Activated naive CD8-positive, alpha-beta T cell treated with anti-CD3 and anti-CD28 coated beads, Interleukin-2, amount 50 U/mL, for 24 hours (primary cell): ENCODE measurements at places on chromosomes 3 and 15.

DNA sequence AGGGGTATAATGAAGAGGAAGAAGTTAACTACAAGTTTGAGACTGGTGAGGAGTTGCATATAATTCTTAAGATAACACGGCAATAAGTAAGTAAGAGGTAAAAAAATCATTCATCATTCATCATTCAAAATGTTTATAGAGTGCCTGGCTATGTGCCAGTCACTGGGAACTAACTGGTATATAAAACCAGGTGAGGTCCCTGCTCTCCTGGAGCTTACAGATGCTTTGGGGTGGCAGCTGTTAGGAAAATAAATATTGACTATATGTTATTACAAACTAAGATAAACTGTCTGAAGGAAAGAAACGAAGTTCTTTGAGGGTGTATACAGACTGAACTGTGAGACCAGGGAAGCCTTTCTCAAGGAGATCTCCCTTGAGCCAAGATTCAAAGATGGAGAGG is 2.9 kb downstream of the CASR start:
- H3K27ac ChIP-seq = no peak overlapping the region
- no peak overlapping the region for H3K4me3 ChIP-seq
- no peak for DNase-seq
- H3K27me3 ChIP-seq = peaks cover 73% of the 10 kb centered on the region
- H3K4me1 ChIP-seq = peaks cover 5% of the 10 kb centered on the region
- H3K36me3 ChIP-seq = no peaks in the 10 kb centered on the region

DNA sequence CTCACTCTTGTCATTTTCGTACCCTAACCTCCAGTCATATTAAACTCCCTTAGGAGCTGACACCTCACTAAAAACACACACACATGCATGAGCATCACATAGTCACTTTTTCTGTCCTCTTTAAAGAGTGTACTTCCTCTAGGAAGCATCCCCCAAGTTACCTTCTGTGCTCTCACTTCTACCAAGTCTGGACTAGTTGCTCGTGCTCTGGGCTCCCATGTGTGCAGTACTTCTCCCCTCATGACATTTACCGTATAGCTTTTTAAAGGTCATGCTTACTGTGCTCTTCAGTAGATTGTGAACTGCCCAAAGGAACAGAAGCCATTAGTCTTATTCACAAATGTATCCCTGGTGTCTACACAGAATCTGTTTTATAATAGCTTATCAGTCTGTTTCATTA is 42.0 kb downstream of the CRYBG3 start:
- peaks cover 8% of the 10 kb centered on the region for H3K4me1 ChIP-seq
- DNase-seq = no peak
- no peak overlapping the region for H3K4me3 ChIP-seq
- no peaks in the 10 kb centered on the region for H3K27me3 ChIP-seq
- H3K36me3 ChIP-seq = no peaks in the 10 kb centered on the region

GRCh38 chr15:43370310-43370974 is 401 bp downstream of the ZSCAN29 start:
- peak overlapping the region; percentile 81 for H3K27ac ChIP-seq
- no peaks in the 10 kb centered on the region for H3K27me3 ChIP-seq
- H3K4me3 ChIP-seq = peak overlapping the region; percentile 90
- H3K4me1 ChIP-seq = peaks cover 49% of the 10 kb centered on the region

DNA sequence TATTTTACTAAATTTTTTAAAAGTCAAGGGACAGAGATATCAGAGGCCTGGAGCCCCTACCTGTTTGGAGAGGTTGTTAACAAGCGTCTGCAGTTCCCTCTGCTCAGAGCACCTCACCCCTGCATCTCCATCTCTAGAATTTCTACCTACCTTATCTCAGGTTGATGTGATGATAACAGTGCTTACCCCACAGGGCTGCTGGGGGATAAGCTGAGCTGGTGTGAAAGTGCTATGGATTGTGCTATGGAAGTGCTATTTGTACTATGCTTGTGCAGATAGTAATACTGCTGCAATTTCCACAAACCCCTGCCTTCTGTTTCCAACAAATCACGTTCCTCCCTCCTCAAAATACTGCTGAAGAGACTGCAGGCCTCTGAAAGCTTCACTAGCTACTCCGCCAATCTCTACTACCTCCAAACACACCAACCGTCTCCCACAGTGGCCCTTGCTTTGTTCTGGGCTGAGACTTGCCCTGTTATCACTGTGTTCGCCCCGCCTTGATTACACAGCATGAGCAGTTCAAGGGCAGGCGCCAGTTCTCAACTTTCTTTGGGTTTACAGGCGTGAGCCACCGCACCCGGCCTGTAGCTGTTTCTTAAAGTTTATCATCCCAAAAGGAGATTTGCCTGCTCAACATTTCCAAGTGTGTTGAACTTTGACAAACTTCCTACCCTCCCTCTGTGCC is 28.4 kb upstream of the PARL start:
- H3K4me3 ChIP-seq = no peak overlapping the region
- no peak for DNase-seq
- H3K4me1 ChIP-seq = no peaks in the 10 kb centered on the region
- no peak overlapping the region for H3K27ac ChIP-seq

DNA sequence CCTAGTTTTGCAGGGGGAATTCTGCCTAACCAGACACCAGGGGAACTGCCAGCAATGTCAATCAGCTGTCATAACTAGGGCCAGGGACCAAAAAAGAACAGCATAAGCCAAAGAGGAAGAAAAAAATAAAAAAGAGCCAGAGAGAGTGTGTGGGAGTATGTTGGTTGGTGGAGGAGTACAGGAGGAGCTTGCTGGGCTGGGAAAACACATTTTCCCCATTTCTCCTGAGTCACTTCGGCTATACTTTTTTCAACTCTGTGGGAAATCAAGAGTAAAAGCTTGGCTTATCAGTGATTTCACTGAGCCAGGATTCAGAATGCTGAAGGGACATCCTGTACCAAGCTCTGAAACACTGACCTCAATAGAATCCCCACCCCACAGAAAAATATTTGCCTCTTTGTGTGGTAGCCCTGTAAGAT is 144.7 kb upstream of the DPH6 start:
- peaks cover 14% of the 10 kb centered on the region for H3K27me3 ChIP-seq
- H3K4me3 ChIP-seq = no peak overlapping the region
- DNase-seq = no peak
- H3K27ac ChIP-seq = no peak overlapping the region

DNA sequence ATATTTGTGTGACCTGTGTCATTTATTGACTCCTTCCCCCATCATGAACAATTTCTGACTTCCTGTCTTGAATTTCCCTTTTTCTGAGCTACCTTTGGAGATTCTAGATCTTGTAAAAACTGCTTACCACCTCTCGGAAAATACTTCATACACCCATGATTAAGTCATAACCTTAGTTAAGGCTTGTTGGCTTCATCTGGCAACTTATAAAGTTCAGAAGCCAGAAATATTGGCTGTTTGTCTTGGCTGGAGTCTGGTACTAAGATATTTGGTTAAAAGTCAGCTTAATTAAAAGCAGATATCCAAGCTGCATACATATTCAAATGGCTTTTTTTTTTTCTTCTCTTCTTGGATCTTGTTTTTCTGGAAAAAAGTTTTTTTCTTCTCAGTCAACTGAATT is 37.3 kb upstream of the B3GALNT1 start:
- no peak for DNase-seq
- peaks cover 2% of the 10 kb centered on the region for H3K36me3 ChIP-seq
- H3K27me3 ChIP-seq = no peaks in the 10 kb centered on the region
- H3K4me1 ChIP-seq = no peaks in the 10 kb centered on the region
- no peak overlapping the region for H3K4me3 ChIP-seq
- no peak overlapping the region for H3K27ac ChIP-seq

- no peaks in the 10 kb centered on the region for H3K4me1 ChIP-seq
- no peaks in the 10 kb centered on the region for H3K36me3 ChIP-seq
- no peak overlapping the region for H3K4me3 ChIP-seq
- DNase-seq = no peak
- H3K27me3 ChIP-seq = no peaks in the 10 kb centered on the region
Observed at GRCh38 chr15:54033869-54034458, 55.7 kb downstream of the UNC13C start.

DNA sequence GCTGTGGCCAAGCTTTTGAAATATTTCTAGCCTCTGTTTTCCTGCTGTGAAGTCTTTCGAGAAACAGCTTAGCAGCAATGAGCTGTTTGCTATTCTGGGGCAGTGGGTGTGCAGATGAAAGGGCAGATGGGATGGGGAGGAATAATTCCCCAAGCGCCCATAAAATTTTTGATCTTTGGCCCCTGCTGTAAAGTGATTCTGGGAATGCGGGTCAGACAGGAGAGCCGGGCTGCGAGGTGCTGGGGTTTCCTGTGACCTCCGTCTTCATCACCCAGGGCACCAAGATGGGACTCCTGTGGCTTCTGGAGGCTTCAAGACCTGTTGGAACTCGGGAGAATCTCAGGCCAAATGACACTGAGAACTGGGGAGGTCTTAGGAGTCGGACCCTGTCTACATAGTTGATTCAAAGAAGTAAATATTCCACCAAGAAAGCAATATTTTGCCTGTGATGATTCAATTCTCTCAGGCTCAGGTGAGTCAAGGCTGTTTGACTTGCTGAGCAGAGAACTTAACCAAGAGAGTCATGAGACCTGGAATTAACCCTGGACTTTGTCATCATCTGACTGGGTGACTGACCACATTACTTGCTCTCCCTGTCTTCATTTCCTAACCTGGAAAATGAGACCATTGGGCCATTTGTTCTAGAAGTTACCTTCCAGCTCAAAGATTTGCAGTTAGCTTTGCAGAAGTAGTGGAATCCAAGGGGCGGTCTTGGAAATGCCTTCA is 86.4 kb downstream of the POLR2M start:
- peaks cover 5% of the 10 kb centered on the region for H3K27me3 ChIP-seq
- no peak overlapping the region for H3K4me3 ChIP-seq
- no peak for DNase-seq
- H3K4me1 ChIP-seq = no peaks in the 10 kb centered on the region
- H3K36me3 ChIP-seq = no peaks in the 10 kb centered on the region
- H3K27ac ChIP-seq = no peak overlapping the region

DNA sequence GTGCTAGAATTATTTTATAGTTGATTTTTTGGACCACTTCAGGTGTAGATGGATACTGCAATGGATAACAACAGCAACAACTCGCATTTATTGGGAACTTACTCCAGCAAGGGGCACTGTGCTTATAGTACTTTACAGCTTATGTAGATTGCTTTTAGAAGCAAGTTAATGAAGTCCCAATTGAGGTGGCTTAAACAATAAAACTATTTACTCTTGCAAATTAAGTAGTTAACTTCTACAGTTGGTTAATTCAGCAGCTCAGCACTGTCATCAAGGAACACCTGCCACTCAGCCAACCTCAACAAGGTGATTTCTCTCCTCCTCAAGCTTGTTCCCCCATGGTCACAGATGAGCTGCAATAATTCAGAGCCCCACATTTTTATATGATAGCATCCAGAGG is 124.1 kb downstream of the RASA2 start:
- no peak overlapping the region for H3K4me3 ChIP-seq
- peak overlapping the region; percentile 26 for H3K27ac ChIP-seq
- no peaks in the 10 kb centered on the region for H3K27me3 ChIP-seq
- peaks cover 33% of the 10 kb centered on the region for H3K36me3 ChIP-seq

DNA sequence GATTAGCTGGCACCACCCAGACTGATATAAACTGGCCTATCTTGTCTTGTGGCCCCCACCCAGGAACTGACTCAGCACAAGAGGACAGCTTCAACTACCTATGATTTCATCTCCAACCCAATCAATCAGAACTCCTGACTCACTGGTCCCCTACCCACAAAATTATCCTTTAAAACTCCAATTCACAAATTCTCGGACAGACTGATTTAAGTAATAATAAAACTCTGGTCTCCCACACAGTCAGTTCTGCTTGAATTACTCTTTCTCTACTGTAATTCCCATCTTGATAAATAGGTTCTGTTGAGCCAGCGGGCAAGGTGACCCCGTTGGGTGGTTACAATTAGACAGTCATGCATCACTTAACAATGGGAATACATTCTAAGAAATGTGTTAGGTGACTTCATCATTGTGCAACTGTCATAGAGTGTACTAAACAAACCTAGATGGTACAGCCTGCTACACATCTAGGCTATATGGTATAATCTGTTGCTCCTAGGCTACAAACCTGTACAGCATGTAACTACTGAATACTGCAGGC is 48.1 kb upstream of the MAP4 start:
- H3K4me1 ChIP-seq = peaks cover 21% of the 10 kb centered on the region
- peak overlapping the region; percentile 8 for H3K27ac ChIP-seq
- DNase-seq = no peak

DNA sequence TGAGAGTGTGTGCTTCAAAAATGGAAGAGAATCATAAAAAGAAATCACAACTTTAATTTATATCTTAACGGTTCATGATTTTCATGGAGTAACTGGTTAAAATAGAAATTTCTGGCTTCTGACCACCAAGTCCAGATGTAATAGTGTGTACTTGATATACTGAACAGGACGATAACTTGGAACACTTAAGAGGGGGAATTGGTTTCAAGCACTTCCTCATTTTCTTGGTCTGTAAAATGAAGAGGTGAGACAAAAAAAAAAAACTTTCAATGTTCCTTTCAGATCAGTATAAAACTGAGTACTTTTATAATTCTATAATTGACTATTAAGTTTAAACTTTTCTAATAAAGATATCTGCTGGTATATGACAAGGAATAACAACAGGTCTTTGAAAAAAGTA is 64.0 kb upstream of the TRA2B start:
- no peak overlapping the region for H3K4me3 ChIP-seq
- DNase-seq = no peak
- no peak overlapping the region for H3K27ac ChIP-seq
- H3K36me3 ChIP-seq = no peaks in the 10 kb centered on the region
- peaks cover 3% of the 10 kb centered on the region for H3K4me1 ChIP-seq
- peaks cover 33% of the 10 kb centered on the region for H3K27me3 ChIP-seq

GRCh38 chr15:53203454-53203853 is 413.3 kb upstream of the ONECUT1 start:
- H3K4me3 ChIP-seq = no peak overlapping the region
- no peak overlapping the region for H3K27ac ChIP-seq
- no peaks in the 10 kb centered on the region for H3K36me3 ChIP-seq
- no peaks in the 10 kb centered on the region for H3K4me1 ChIP-seq

DNA sequence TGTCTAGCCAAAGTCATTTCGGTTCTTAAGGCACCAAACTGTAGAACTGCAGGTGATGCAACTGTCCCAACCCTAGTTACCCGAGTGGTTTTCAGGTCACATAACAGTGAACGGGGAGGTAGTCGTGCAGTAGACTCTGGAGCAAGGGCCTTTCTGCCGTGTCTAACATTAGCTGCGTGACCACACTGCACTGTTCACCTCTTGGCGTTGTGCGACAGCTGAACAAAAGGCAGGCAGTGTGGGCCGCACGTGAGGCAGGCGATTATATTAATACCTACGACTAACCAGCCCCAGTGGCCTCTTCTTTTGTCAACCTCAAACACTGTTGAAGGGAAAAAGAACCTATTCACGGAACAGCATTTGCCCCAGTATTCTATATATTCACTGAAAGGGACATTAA is 2.8 kb downstream of the LRRN1 start:
- H3K4me3 ChIP-seq = no peak overlapping the region
- peaks cover 18% of the 10 kb centered on the region for H3K4me1 ChIP-seq
- H3K36me3 ChIP-seq = no peaks in the 10 kb centered on the region
- no peak for DNase-seq
- peaks cover 37% of the 10 kb centered on the region for H3K27me3 ChIP-seq
- no peak overlapping the region for H3K27ac ChIP-seq

GRCh38 chr3:103052236-103052830 is 617.5 kb downstream of the ZPLD1 start:
- H3K4me3 ChIP-seq = no peak overlapping the region
- H3K36me3 ChIP-seq = no peaks in the 10 kb centered on the region
- no peak for DNase-seq
- no peaks in the 10 kb centered on the region for H3K27me3 ChIP-seq
- H3K4me1 ChIP-seq = no peaks in the 10 kb centered on the region
